Lung (tissue), 17 donors: ENCODE measurements at places on chromosomes 1 and 21. TPM values are rescaled to one million over a fixed set of nuclear protein-coding genes. Genes with fewer than 3 reads are reported as not detected.

NAV1 gene
- polyA plus RNA-seq = 7.1 TPM

RCC2 gene
- 33.9 TPM for polyA plus RNA-seq

GRCh38 chr1:52520148-52520547, 32.7 kb downstream of the TUT4 start:
- no peak overlapping the region for H3K4me3 ChIP-seq
- H3K27ac ChIP-seq = no peak overlapping the region
- DNase-seq = no peak
- no peaks in the 10 kb centered on the region for H3K4me1 ChIP-seq

- peak overlapping the region; percentile 94 for H3K27ac ChIP-seq
- peaks cover 6% of the 10 kb centered on the region for H3K4me1 ChIP-seq
- H3K4me3 ChIP-seq = no peak overlapping the region
These were observed 16.8 kb upstream of the PDIK1L start for GRCh38 chr1:26094677-26095383.

GRCh38 chr1:161098210-161099068, at the start of gene KLHDC9:
TSS of gene KLHDC9 (plus strand) at chr1:161098361. CDS start at chr1:161098536, 175 bp downstream.
- no peaks in the 10 kb centered on the region for H3K27me3 ChIP-seq
- H3K4me3 ChIP-seq = peak within 1 kb of the TSS; percentile 42
- DNase-seq = peak; percentile 66
- peaks cover 4% of the 10 kb centered on the region for H3K4me1 ChIP-seq
- H3K27ac ChIP-seq = no peak within 1 kb of the TSS

DNA sequence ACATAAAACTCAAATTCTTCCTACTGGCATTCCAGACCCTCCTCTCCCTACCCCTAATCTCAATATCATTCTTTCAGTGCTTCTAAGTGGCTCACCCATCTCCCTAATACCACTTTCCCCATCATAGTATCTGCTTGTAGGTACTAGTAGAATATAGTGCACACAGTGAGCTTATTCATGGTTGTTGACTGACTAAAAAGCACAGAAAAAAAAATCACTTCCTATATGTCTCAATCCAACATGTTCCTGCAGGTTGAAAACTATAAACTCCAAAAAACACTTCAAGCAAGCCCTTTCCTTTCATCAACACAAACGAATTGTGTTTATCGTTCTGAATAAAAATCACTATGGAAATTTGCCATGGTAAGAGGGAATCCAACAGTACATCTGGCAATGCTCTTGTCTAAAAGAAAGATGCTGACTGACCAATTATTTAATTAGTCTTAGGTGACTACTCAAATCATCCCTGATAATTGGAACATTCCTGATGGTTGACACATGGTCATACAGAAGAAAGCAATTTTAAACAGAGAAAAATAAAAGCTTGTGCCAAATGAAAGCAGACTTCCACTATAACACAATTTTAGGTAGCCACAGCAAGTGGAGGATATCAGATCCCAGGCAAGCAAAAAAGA, 87.1 kb downstream of the NDUFS5 start:
- H3K27me3 ChIP-seq = no peaks in the 10 kb centered on the region
- peaks cover 30% of the 10 kb centered on the region for H3K4me1 ChIP-seq
- DNase-seq = peak; percentile 54
- no peak overlapping the region for H3K4me3 ChIP-seq
- no peak overlapping the region for H3K27ac ChIP-seq
- no peaks in the 10 kb centered on the region for H3K36me3 ChIP-seq

GRCh38 chr1:8701794-8702471, 115.5 kb downstream of the RERE start:
- H3K27ac ChIP-seq = peak overlapping the region; percentile 78
- H3K27me3 ChIP-seq = no peaks in the 10 kb centered on the region
- H3K36me3 ChIP-seq = no peaks in the 10 kb centered on the region
- peak; percentile 75 for DNase-seq
- H3K4me3 ChIP-seq = no peak overlapping the region

DNA sequence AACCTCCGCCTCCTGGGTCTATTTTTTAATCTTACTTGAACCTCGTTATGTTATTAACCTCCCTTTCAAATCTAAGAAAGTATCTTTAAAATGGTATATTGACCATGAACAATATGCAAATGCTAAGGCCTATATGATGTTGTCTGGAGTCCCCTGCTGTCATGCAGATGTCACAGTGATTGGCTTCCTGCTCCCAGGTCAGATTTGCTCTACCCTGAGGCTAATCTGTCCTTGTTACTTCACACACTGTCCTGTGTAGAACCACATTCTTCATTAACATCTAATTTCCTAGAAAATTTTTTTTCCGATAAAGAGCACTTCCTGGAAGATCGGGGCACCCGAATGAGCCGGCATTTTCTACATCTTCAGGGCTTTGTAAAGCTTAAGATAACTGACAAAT, 306.6 kb downstream of the MRPL39 start:
- no peak overlapping the region for H3K4me3 ChIP-seq
- no peaks in the 10 kb centered on the region for H3K36me3 ChIP-seq

DNA sequence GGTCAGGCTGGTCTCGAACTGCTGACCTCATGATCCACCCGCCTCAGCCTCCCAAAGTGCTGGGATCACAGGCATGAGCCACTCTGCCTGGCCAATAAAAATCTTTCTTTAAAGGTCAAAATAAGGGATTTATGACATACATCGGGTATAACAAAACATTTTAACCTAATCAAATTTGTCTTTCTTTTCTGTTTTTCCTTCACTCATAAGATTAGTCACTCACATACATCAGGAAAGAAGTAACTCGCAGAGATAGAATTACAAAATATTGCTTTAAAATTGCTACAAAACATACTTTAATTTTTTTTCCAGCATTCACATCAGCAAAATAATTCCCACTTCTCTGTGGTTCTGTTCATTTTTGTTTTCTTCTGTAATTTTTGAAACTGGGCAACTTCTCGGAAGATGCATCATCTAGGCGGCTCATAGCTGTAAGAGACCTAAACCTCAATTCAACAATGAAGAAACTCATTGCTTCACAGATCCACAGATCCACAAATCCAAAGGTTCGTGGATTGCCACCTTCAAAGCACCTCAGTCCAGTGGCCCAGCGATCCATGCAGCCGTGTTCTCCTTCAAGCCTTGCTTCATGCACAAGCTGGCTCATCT, 39.7 kb downstream of the NEK2 start:
- no peak overlapping the region for H3K27ac ChIP-seq
- no peaks in the 10 kb centered on the region for H3K27me3 ChIP-seq
- no peak overlapping the region for H3K4me3 ChIP-seq
- H3K36me3 ChIP-seq = no peaks in the 10 kb centered on the region
- peaks cover 17% of the 10 kb centered on the region for H3K4me1 ChIP-seq
